ENCODE measurements at places on chromosomes 3 and 15.
A peak's percentile ranks its signal among the peaks of the same experiment; 100 is the strongest.

DNA sequence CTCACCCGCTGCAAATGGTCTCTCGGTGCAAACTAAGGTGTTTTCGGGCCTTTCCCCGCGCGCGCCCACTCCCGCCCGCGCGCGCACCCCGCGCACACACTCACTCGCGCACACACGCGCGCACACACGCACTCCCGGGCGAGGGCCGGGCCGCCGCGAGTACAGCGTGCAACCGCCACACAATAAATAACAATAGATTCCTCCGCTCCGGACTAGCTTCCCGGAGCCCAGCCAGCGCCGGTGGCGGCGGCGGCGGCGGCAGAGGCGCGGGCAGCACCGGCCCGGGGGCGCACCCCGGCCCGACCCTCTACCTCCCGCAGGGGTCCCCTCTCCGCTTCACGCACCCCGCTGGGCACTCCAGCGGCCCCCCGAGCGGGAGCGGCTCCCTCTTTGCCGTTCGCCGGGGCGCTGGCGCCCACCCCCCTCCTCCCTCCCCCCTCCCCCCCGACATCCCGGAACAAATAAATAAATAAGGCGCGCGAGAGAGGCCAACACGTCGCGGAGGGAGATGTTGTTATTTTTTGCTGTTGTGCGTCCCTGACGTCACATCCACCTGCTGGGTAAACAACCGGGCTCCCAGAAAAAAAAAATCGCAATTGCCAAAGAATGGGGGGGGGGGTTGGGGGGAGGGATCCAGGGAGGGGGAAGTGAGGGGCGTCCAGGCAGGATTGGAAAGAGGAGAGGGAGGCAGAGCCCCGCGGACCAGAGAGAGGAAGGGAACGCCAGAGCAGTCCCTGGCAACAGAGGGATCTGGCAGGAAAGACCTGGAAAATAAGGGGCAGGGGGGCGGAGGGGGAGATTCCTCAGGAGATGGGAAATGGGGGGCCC lies at the start of gene FOXP1:
FOXP1 (minus strand) TSS at position 163 of the 828 bp plus-strand sequence. CDS start 385,347 bp downstream, outside the sequence.
- DNase-seq: no peak

DNA sequence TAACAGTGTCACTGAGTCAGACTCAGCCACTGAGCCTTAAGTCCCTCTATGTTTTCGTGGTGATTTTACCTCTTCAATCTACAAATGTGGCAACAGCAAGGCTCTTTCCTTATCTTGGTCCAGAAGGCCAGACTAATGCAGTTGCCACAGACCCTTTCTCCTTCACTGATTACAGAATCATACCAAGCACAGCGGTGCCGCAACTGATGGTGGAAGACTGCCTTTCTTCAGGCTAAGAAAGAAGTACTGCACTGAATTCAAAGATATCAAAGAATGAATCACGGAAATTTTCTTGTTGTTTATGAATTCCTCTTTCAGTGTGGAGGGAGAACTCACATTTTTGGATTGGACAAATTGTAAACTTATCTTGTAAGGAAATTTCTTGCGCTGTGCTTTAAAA lies 18.6 kb downstream of the DCP1A start:
- no peak for DNase-seq

GRCh38 chr3:134308350-134308891 lies 57.8 kb upstream of the RYK start:
- DNase-seq: no peak

DNA sequence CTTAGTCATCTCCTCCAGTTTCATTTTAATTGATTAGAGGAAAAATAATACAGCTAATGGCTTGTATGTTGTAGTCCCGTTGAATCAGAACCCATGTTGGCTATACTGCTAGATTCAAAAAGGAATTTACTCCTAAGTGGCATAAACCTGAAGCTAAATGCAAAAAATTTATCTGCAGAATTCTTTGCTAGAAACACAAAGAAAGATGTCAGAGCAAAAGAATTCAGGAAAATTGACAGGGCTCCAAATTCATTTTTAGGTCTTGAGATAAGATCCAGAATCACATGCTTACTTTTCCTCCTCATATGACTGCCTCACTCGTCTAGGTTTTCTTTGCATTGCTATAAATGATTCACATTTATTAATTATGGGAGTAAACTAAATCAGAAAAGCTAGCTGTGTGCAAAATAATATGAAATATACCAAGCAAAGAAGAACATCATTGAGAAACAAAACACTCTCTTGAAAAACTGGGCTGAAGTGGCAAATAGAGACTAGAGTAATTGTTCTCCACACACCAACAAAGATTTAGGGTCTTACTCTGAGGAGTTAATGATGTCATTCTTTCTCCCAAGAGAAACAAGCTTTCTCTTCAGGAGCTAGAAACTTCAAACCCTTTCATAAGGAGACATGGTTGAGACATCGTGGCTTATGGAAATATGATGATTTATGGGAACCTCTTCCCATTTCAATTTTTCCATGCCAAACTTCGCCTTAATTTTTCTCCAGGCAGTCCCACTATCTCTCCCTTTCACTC lies 94.8 kb upstream of the FEZF2 start:
- no peak for DNase-seq

- no peak for DNase-seq
These were observed 17.8 kb downstream of the FLNB start for GRCh38 chr3:58025837-58026569.

GRCh38 chr3:193948459-193948858 lies 187.5 kb upstream of the HES1 start:
- no peak for DNase-seq

- no peak for DNase-seq
These were observed 53.3 kb downstream of the KY start for GRCh38 chr3:134597390-134597970.

GRCh38 chr3:123723522-123724168 lies 138.8 kb upstream of the HACD2 start:
- DNase-seq: no peak

GRCh38 chr3:99648101-99648500 lies 9.7 kb downstream of the COL8A1 start:
- DNase-seq: no peak

DNA sequence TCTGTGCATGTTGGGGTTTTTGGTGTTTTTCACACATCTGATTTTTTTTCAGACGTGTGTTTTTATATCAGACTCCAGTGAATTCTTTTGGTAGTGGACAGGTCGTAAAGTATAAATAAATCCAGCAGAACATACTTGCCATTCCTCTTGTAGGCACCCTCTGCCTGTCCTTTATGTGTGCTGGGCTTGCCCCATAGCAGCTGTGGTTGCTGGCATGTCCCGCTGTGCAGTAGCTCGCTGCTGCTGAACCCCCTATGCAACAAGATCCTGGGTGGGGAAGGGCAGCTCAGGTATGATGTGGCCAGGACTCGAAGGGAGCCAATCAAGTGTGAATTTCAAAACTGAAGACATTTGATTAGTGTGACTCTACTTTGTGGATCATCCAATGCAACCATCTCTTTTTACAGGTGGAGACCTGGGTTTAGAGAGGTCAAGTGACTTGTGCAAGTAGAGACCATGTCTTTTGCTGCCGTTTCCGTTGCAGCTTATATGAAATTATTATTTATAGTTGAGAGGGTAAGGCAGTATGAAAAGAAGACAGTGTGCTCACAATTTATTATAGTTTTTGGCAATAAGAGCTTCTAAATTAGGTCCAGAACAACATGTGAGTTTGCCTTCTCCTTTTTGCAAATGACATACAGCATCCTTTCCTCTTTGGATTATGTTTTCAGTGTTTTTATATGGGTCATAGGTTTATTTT lies 350.8 kb upstream of the C2CD4B start:
- DNase-seq: no peak

GRCh38 chr3:70539908-70540307 lies 227.5 kb upstream of the MDFIC2 start:
- no peak for DNase-seq

GRCh38 chr15:100766243-100767000 lies 113.2 kb upstream of the ALDH1A3 start:
- no peak for DNase-seq

GRCh38 chr3:52056521-52056967 lies at the start of gene DUSP7:
Gene DUSP7 (minus strand): TSS chr3:52056571. CDS start chr3:52056366, 205 bp downstream.
- DNase-seq: no peak

- no peak for DNase-seq
These were observed 34.8 kb downstream of the SRGAP3 start for GRCh38 chr3:9214599-9214998.

GRCh38 chr3:164250923-164251322 lies 827.4 kb downstream of the SI start:
- DNase-seq: no peak

- no peak for DNase-seq
These were observed 12.1 kb downstream of the CHRNA7 start for GRCh38 chr15:32042269-32042972.

DNA sequence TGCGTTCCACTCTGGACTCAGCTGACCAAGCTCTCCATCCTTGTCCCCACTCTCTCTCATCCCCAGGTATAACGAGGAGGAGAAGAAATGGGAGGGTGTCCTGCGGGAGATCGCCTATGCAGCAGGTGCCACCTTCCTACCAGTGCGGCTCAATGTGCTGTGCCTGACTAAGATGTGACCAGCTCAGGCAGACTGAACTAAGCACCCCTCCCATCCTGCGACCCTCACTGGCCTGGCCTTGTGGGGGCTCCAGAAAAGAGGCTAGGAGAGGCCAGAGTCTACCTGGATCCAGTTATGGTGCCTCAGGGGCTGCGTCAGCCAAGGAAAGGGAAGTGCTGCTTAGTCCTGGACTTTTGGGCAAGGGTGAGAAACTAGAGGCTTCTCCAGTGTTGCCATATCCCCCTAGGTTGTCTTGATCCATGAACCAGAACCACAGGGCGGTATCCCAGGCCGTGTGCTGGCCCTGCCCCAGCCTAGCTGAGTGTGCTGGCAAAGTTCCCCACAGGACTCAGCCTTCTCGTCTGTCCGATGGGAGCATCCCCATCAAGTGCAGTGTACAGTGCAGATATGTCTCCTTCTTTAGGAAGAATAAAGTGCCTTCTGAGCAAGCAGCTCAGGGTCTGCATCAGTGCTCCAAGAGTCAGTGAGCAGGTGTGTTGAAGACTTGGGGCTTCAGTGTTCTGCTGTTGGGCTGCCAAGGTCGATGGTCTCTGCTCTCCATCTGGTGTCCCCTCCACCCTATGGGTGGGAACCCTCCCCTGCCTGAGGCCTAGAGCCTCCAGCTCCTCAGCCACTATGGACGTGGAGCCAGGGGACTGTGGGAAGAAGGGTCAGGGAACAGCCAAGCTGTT lies 6.7 kb downstream of the KLHL40 start:
- no peak for DNase-seq

- DNase-seq: peak; percentile 77
These were observed 15.6 kb downstream of the THBS1 start for GRCh38 chr15:39596358-39597051.

DNA sequence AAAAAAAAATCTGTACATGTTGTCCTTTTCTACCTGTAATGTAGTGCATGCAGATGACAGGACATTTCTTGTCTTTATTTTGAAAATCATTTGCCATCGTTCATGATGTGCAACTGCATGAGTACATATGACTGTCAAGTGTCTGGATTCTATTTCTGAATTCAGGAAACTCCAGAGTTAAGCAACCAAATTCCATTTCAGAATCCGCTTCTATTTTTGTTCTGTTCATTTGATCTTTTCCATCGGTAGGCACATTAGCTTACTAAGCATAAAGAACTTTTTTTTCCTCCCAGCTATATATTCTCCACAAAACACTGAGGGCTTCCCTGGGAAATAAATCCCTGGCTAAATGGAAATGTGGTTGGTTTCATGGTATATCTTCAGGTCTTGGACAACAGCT lies 365.6 kb downstream of the PTPRG start:
- peak; percentile 47 for DNase-seq

- DNase-seq: no peak
These were observed 132.8 kb downstream of the KCNAB1 start for GRCh38 chr3:156253150-156253549.

DNA sequence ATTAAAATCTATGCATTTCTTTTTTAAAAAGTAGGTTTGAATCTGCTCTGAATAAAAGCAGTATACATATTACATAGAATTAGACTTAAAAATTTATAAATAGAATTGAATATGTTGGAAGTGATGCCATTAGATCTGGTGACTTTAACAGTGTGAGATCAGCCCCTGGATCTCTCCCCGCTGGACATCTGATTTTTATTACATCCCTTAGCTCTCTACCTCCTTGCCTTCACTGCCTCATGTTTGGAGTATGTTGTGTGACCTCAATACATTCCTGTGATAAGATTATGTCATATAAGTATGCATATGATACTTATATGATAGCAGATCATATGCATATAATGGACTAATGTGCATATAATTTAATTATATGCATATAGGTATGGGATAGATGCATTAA lies 643.4 kb upstream of the NR2F2 start:
- no peak for DNase-seq

DNA sequence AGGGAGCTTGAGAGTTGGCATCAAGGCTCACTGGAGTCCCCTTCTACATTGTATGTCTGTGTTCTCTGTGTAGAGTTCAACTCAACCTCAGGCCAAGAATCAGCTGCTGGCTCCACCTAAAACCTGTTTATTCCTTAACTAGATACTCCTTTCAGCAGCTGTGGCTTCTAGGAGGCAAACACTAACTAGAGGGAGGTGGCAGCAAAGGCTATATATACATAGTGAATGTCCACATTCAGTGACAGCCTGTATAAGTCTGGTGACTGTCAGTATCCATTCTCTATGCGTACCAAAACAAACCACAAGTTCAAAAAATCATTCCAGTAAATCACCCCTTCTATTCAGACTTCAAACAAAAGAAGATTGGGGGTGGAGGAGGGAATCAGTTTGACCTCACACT lies 184.3 kb downstream of the CDIN1 start:
- no peak for DNase-seq

- no peak for DNase-seq
These were observed 42.9 kb downstream of the CDIN1 start for GRCh38 chr15:36622197-36622795.

GRCh38 chr15:74201710-74202420 lies 722 bp downstream of the STRA6 start:
- no peak for DNase-seq

DNA sequence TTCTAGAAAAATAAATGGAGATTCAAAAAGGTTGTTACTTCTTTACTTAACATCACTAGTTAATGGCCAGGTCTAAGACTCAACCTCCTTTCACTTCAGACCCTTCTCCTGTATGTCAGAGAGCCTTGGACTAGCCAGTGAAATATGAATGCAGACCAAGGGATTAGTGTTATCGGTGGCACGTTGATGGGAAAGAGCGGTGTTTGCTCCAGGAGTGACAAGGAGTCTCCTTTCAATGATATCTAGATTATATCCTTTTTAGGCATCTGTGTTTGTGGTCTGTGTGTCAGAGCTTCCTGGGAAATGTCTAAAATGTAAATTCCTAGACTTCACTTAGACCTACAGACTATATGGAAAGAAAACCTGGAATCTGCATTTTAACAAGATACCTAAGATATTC lies 658.0 kb upstream of the KCNMB2 start:
- no peak for DNase-seq

DNA sequence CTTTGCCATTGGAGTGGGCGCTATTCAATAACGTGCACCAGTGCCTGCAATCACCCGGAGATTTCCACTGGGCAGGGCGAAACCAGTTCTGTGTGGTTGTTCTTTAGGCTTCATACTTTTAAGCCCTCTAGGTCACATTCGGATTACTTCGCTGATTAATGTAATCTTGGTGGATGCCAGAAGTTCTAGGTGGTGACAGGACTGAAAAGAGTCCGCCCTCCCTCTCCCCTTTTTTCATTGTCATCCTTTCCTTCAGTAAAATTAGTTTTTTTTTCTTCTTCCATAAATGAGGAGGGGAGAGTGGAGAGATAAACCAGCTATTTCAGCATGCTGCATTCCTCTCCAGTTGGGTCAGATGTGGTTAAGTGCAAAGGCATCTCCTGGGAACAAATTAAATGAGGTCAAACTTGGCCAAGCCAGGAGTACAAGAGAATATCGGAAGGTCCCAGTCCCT lies 2.3 kb upstream of the SLC2A2 start:
- DNase-seq: peak; percentile 76

All from AG04449 (cell line).